ENCODE measurements at places on chromosomes 6 and 20.

DNA sequence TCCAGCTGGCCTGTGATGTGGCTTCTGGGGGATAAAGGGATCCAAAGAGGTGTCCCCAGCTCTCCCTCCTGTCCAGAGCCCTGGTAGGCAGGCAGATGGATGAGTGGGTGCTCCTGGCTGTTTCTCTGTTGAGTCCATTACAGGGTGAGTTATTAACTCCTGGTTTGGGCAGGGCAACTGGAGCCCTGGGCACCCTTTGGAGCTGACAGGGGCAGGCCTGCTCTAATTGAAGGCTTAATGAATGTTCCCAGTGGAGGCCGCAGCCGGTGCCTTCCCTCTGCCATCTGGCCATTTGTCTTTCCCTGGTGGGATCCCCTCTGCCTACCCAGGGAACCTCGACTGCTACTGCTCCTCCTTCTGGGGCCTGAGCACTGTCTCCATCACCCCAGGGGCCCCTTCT lies 44.7 kb upstream of the MLN start:
- no peak for DNase-seq

DNA sequence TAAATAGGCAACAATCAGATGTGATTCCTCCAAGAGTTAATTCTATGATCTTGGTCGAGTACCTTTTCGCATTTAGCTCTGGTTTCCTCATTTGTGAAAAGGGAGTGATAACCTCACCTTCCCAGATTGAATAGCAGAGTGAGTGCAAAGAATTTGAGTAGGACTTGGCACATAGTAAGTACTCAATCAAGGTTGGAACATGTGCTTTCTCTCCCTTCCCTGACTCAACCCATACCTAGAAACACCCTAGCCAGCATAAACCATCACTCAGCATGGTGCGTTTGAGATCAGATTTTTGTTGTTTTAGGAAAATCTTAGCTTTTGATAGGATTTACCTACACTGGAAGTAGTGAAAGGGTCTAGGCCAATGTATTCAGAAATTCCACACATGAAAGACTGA lies 333.4 kb upstream of the NT5E start:
- no peak for DNase-seq

DNA sequence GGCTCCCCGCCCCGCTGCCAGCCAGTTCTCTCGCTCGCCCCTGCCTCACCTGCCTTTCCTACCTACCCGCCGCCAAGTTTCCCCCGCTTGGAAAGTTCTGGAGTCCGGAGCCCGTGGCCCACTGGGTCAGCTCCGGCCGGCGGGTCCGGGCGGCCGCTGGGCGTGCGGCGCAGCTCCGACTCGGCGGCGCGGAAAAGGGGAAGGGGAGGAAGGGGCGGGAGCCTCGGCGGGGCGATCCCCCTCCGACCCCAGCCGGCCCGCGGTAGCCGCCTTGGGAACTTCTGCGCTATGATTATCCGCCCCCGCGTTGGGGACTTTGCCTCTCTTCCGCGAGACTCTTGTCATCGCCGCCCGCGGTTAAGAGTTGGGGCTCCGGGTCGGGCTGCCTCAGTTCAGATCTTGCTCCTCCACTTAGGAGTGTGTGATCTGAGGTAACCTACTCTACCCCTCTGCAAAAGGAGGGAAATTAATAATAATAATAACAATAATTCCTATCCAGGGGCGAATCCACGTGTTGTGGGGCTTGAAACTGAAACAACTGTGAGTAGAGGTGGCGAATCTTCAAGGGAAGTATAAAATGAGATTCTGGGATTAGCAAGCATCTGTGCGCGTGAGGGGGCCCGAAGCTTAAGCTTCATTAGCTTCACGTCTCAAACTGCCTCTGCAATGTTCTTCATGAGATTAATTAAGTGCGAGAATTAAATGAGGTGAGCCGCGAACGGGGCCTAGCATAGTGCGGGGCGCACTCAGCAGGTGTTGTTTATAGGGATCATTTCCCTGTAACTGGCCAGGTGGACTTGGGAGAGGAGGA lies 30.8 kb downstream of the SF3B5 start:
- DNase-seq: peak; percentile 20

DNA sequence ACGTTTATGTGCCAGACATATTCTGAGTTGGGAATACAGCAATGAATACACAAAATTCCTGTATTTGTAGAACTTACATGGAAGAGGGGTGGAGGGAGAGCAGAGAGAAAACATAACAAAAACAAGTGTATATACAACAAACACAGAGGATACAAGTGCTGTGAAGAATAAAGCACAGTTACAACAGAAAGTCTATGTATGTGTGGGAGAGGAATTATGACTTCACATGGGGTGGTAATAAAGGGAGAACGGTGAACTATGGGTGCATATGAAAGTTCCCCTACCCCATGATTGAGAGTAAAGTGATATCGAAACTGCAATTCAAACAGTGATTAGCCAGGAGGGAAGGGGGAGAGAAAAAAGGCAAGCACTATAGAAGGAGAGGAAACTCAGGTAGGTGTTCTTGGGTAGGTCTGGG lies 24.6 kb downstream of the HBS1L start:
- DNase-seq: no peak

GRCh38 chr6:105346052-105346451 lies 56.8 kb downstream of the PREP start:
- DNase-seq: no peak

DNA sequence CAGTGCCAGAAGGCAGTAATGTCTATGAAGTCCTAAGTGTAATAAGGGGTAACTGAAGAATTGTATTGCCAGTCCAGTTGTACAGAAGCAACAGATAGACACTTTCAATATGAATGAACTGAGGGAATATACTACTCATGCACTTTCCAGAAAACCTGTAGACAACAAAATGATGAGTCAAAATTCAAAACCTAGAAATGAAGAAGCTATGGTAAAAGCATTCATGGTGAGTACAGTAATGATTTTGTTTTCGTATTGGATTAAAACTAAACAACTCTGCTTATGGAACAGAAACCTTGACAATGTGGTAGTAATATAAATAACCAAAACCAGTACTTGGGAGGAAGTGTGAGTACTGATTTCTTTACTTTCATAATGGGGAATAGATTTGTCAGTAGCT lies 35.0 kb downstream of the ARMC2 start:
- no peak for DNase-seq

DNA sequence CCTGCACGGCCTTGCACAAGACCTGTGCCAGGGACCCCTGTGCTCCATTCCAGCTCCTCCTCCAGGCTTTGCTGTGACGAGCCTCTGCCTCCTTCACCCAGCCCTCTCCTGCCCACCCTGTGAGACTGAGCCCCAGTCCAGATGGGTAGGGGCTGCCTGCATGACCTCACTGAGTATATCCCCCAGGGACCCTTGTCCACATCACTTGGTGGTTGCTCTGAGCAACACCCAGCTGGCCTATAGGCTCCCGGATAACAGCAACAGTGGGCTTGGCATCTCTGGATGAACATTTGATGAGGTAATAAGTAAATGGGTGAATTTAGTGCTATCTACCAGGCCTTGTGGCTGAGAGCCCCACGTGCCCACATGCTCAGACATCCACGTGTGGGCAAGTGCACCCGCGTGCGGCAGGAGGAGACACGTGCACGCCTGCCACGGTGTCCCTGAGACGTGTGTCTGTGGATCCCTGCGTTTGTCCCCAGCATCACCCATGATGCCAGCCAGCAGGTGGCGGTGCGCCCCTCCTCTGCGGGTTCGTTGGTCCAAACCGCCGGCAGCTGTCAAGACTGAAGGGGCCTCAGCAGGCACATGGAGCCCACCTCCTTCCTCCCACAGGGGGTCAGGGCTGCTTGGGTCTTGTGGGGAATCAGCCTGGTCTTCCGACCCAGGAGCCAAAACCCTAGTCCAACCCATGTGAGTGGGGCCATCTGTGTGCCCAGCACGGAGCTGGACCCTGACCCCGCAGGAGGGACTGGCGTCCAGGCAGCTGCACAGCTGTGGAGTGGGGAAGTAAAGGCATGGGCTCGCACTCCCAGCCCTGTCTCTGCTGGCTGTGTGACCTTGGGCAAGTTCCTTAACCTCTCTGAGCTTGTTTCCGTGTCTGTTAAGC lies 45.9 kb downstream of the FGD2 start:
- peak; percentile 79 for DNase-seq

- DNase-seq: no peak
Observed at GRCh38 chr6:71252960-71253359, 35.7 kb upstream of the OGFRL1 start.

GRCh38 chr6:126110512-126111270 lies 124.4 kb downstream of the TRMT11 start:
- no peak for DNase-seq

DNA sequence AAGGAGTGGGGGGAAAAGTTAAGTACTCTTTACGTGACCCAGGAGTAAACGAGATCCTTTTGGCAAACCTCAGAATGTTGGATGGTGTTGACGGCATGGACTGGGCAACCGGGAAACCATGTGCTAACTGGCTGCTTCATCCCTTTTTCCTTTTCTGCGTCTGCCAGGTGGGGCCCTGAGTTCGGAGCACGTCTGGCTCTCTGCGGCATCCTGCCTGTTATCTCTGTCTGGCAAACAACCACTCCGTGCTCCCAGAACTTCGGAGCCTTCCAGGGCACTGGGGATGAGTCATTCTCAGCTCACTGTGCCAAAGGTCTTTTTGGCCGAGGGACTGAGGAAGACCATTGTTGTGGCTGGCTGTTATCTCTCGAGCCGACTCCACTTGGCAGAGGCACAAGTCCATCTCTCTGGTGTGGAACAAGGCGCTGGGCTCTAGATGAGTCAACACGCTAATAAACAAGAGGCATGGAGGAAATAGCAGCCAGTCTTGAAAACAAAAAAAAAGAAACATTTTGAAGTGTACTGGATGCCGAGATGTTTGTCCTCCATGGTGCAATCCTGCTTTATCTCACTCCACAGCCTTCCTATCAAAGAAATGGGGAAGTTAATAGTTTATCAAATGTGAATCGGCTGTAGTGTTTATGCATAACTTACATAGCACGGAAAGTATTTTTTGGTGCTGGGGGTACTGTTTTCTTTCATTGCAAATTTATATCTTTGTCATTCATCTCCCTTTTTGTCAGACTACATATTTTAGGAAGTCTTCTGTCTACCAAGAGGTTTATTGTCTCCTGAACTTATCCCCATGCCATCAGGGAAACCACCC lies 64.6 kb upstream of the TXNDC5 start:
- no peak for DNase-seq

GRCh38 chr20:49054056-49054643 lies 8.0 kb downstream of the CSE1L start:
- no peak for DNase-seq

- DNase-seq: no peak
Observed at GRCh38 chr20:33507461-33507860, 17.6 kb downstream of the CBFA2T2 start.

DNA sequence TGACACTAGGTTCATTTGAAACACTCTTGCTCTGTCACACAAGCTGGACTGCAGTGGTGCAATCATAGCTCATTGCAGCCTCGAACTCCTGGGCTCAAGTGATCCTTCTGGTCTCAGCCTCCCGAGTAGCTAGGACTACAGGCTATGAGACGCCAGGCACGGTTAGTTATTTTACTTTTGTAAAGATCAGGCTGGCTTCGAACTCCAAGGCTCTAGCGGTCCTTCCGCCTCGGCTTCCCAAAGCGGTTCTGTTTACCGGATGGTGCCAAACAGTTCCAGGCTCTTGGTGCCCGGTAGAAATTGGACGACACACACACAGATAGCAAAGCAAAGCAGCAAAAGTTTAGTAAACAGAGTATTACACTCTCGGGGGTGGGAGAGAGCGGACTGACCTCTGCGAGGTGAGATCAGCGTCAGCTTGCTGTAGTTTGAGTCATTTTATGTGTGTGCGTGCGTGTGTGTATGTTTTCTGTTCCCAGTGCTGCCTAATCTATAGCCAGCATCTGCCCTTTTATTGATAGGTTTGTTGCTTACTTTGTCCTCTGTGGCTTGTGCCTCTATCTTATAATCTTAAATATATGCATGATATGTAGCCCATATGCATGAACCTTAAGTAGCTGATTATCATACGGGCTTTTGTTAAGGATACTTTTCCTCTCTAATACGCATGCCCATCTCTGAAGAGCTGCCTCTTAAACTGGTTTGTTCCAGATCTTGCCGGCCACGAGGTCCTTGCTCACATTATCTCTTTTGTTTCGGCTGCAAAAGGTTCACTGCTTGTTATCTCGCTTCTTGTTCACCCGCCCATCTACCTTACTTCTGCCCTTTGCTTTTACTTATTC lies 75.2 kb downstream of the OR2B2 start:
- DNase-seq: no peak

- DNase-seq: no peak
Observed at GRCh38 chr6:53977551-53977950, 133.7 kb upstream of the MLIP start.

GRCh38 chr20:891706-892080 lies 24.4 kb downstream of the ANGPT4 start:
- no peak for DNase-seq

GRCh38 chr6:52306972-52307870 lies 22.7 kb upstream of the MCM3 start:
- no peak for DNase-seq

GRCh38 chr6:155444952-155445903 lies 10.4 kb downstream of the NOX3 start:
- no peak for DNase-seq

- no peak for DNase-seq
Observed at GRCh38 chr6:153101461-153101860, 29.6 kb downstream of the RGS17 start.

GRCh38 chr6:24689964-24690363 lies 23.1 kb downstream of the ACOT13 start:
- no peak for DNase-seq

DNA sequence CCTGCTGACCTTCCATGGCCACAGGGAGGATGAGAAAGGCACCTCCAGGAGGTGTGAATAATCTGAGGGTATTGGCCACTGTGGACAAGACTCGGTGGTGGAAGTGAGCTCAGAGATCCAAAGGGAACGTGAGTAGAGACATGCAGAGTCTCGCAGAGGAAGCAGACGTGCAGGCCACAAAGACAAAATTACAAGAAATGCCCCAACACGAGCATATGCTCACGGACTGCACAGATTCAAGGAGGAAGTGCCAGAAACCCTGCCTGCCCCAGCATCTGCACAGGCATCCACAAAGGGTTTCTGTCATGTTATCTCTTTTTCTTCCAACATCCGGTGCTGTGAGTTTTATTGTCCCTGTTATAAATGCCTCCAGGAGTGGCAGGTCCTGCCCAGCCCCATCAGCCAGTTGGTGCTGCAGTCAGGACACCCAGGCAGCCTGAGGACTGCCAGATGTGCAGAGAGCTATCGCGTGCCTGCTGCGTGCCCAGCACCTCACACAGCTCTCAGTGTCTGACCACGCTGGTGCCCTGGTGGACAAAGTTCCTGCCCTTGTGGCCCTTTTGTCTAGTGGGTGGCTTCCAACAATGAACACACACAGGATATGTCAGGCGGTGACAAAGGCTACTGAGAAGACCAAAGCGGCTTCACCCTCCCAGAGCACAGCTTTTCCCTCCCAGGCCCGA lies 34.0 kb upstream of the FANCE start:
- no peak for DNase-seq

- DNase-seq: no peak
Observed at GRCh38 chr20:36827541-36828279, 48.2 kb upstream of the TLDC2 start.

GRCh38 chr6:28910901-28911690 lies 12.7 kb downstream of the TRIM27 start:
- DNase-seq: no peak

DNA sequence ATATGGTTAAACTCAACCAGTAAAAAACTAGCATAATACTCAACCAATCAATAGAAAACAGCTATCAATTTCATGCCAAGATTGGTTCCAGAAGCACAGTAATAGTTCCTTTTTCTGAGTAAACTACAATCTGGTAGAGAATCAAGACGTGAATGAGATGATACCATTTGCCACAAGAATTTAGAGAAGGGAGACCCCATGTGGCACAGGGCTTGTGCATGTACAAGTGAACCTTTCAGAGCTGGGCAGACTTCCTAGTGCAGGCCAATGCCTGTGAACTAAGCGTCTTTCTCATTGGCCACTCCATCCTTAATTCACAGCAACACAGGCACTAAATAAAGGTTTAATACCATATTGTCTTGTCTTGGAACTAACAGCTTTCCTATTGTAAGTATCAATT lies 213.5 kb downstream of the RFPL4B start:
- no peak for DNase-seq

All from stimulated activated CD8-positive, alpha-beta memory T cell treated with anti-CD3 and anti-CD28 coated beads, Interleukin-7, amount 100 ng/mL, for 1 hour (primary cell).